ENCODE measurements at places on chromosomes 3 and 15. TPM values are rescaled to one million over a fixed set of nuclear protein-coding genes. Genes with fewer than 3 reads are reported as not detected.

GRCh38 chr3:39990532-39990931 lies 181.1 kb downstream of the MYRIP start:
- DNase-seq, result peak; percentile 27

Gene DNASE1L3
- not detected for total RNA-seq

DNA sequence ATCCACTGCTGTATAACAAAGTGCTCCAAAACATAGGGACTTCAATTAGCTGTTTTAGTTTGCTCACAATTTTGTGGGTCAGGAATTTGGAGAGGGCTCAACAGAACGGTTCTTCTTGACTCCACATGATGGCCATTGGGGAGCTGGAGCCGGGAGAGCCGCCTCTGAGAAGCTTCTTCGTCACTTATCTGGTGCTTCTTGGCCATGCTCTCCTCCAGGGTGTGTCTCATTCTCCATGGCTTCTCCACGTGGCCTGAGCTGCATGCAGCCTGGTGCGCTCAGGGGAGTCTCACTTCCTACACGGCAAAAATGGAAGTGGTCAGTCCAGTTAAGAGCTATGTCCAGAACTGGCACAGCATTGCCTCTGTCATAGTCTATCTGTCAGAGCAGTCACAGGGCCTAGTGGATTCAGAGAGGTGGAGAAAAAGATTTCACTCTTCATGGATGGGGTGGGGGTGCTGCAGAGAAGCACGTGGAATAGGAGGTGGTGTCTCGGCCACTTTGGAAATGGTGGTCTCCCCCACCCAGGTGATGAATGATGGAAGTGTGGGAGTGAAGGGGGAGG lies 26.3 kb upstream of the PRR23E start:
- DNase-seq, result no peak

- no peak for DNase-seq
Observed at GRCh38 chr15:52481915-52482314, 46.8 kb downstream of the MYO5A start.

DNA sequence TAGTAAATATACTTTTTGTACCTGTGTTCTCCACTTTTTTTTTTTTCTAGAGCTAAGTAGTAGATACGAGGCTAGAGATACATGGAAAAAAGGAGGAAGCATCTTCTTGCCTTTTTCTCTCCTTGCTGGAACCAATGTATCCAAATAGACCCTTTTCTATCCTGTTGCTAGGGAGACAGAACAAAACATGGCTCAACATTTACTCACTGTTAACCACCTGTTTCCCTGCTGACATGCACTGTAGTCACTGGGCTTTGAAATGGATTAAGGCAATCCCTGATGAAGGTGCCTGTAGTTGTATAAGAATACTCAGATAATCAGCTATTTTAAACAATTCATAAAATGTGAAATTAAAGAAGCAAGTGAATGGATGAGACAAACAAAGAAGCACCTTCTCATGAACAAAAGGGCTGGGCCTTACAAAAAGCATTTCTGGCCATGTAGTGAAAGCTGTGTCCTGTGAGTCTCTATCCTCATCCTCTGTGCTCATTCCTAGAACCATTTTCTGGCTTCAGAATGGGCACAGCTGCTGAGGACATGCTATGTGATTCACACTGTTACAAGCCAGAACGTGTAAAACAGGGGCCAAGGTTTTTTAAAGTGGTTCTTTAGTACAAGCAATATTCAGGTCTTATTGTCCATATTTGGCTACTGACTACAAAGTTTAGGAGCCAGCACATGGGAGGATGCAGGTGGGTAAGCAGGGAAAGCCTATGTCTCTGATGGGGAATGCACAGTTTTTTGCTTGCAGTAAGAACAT lies 100.4 kb upstream of the NDN start:
- DNase-seq, result no peak

GRCh38 chr15:35305031-35305550 lies 220.0 kb upstream of the NANOGP8 start:
- no peak for DNase-seq

DNA sequence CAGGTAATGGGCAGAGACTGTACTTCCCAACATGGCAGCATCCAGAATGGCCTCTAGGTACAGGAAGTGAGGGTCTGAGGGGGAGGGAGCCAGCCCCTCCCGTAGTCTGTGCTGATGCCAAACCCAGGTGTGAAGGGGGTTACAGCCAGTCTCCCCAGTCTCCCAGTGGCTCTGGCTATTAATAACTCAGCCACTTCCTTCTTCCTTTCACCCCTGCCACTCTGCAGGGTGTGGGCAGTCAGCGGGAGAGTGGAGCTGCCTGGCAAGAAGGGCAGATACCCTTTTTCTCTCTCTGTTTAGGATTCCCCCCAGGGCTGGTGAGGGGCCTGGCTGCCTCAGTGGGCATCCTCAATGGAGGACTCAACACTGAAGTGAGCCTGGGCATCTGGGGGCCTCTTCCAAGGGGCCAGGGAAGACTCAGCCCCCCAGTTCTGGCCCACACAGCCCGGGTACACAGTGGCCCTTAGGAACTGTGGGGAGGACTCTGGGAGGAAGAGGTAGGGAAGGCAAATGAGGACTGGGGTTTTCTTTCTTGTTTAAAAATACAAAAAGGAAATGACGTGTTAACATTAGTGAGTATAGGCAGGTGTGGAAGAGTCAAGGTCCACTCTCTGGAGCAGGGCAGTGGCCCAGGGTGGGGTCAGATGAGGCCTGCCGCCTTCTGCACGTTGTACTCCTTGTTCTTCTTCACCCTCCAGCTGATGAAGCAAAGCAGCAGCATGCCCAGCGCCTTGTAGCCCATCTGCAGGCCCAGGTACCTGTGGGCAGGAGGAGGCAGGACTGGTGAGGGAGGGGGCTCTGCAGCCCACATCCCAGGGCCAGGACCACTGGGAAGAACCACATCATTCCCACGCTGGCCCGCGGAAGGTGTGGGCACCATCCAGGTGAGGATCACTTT lies 38.6 kb upstream of the RAB6B start:
- no peak for DNase-seq

Gene CHRNA7
- 9.5 TPM for total RNA-seq

DNA sequence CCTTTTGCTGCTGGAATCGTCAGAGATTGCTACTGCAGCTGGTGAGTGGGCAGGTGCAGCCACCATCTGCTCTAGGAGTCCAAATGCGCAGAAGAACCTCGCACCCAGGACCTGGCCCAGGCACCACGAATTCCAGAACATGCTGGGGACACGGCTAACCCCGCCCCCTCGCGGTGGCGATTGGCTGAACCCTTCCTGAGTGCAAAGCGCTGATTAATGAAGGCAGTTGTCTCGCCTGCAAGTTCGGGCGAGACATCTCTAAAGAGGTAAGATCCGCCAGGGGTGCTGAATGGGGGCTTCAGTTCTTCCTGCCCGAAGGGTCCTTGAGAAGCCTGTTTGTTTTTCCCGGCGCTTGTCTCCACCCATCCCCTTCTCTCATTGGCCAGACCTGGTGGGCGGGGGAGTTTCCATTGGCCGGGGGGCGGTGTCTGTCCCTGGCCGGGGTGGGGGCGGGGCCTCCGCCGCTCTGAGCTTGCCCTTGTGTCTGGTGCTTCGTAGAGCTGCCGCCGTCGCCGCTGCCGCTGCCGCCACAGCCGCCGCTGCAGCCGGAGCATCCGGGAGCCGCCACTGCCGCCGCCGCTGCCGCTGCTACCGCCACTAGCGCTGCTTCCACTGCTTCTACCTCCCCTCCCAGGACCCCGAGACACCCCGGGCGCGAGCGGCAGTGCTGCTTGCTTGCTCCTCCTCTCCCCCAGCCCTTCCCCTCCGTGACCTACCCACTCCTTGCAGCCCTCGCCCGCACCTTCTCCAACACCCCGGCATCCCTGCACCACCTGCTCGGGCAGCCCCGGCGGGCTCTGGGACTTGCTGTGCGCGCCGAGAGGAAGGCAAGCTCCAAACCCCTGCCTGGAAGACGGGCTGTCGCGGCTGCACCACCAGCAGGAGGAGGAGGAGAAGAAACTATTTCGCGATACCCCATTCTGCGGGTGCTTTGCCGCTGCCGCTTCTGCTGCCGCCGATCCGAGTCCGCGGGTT lies at the start of gene CADM2:
CADM2 (plus strand) TSS at position 495 of the 975 bp plus-strand sequence.
- peak; percentile 83 for DNase-seq

DNA sequence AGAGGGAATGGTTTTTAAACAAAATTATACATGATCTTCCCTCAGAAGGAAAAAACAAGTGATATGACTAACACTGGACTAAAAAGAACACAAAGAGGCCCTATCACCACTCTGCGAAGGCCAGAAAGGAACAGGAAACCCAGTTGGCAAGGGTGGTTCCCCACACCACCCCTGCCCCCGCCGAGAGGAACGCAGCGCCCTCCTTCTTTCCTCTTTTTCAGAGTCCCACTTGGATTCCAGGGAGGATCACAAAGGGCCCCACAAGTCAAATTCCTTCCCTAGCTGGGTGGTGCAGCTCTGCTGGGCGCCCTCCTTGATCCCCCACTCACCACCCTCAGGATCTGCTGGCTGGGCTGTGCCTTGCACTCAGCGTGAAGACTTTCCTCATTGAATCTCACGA lies 29.8 kb downstream of the PLA1A start:
- DNase-seq, result no peak

DNA sequence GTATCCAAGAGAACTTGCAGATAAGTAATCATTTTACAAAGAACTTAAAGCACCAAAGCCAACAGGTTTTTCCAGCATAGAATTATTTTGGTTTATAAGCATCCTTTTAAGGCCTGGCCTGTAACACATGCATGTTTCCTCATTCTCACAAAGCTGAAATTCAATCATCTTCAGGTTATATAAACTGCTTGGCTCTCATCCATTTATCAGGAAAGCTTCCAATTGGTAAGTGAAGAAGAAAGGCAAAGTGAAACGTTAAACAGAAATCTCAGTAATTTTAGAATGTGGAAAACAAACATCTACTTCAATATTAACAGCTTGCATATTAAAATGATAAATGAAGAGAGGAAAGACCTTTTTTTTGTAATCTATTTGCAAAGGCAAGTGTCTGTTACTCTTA lies 1.6 kb downstream of the SERP1 start:
- no peak for DNase-seq

DNA sequence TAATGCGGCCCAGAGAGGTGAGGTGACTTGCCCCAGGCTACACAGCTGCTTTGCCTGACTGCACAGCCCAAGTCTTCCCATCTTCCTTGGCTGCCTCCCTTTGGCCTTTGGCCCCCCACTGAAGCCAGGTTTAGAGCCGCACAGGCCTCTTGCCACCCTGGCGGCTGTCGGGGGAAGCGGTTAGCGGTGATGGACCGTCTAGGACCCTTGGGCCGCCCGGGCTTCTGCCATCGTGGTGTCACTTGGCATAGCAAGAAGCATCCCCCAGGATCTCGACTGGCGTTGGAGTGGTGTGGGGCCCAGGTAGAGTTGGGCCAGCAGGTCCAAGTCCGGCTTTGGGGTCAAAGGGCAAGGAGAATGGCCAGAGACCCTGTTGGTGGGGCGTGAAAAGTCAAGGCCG lies 61.0 kb downstream of the LINGO1 start:
- DNase-seq, result no peak

Gene CCDC191
- 5.4 TPM for total RNA-seq

DNA sequence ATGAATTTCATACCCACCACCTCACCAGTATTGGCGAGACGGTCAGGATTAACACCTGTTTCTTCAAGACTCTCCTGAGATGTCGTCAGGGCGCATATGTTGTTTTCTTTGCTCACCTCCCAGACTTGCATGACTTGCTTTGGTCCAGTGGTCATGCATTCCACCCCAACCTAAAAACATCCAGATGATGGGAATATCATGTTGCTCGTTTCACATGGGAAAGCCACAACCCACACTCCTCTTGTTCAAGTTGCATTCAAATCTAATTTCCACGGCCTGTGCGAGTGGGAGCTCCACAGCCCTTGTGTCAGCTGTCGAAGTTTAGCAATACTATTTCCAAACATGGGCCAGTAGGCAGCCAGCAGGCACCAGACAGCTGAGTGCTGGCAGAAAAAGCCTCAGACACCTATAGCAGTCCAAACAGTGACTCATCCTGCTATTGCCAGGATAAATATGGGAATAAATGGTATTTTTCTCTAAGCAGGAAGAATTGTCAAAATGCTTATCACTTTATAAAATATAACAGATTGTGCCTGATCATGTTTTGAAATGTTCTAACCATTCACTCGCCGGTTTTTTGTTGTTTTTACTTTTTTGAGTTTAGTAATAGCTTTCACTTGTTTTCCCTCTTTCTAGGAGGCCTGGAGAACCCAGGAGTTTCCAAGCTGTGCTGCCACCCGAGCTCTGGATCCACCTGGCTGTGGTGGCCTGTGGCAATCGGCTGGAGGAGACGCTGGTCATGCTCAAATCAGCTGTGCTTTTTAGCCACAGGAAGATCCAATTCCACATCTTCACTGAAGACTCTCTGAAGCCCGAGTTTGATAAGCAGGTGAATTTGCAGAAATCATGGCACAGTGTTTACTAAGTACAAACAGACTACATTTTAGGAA lies 20.1 kb downstream of the GXYLT2 start:
- no peak for DNase-seq

GRCh38 chr15:77053709-77054108 lies 17.2 kb downstream of the TSPAN3 start:
- DNase-seq, result no peak

- no peak for DNase-seq
Observed at GRCh38 chr3:52171514-52172261, 17.5 kb upstream of the POC1A start.

Gene CPLX3
- total RNA-seq, result not detected

GRCh38 chr3:32460031-32460749 lies 42.5 kb downstream of the CMTM6 start:
- DNase-seq, result peak; percentile 23

- no peak for DNase-seq
Observed at GRCh38 chr3:117399311-117400078, 689.9 kb downstream of the TUSC7 start.

DNA sequence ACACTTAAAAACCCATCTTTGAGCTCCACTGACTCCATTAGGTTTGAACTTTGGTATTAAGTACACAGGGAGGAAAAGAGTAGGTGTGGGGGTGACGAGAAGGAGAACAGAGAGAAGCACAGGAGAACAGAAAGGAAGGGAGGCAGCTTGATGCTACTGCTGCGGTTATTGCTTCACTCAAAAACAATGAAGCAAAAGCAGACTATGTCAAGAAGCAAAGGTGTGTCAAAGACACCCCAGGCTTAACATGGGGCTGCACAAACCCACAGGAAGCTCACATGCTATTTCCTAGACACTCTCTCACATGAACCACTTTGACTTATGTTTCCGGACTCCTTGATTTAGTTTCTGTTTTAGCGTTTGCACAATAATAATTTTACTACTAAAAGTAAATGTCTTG lies 961.0 kb upstream of the CFAP20DC start:
- no peak for DNase-seq

DNA sequence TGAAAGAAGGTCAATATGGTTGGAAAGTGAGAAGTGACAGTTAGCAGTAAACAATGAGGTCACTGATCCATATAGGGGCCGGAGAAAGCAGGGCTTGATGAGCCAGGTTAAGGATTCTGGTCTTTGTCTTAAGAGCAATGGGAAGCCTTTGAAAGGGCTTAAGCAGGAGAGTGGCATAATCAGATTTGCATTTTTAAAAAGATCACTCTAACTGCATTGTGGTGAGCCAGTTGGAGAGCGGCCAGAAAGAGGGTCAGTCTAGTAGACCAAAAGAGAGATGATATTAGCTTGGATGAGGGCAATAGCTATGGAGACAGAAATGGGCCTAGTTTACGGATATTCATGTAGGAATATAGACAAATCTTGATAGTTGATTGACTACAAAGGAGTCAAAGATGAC lies 46.6 kb downstream of the CPNE4 start:
- DNase-seq, result no peak

Gene SLC2A2
- total RNA-seq, result not detected

- DNase-seq, result no peak
Observed at GRCh38 chr3:147030274-147030673, 376.1 kb downstream of the ZIC4 start.

GRCh38 chr15:78691167-78691850 lies 50.3 kb upstream of the CHRNB4 start:
- DNase-seq, result no peak
